ENCODE measurements at places on chromosomes 5 and 9. TPM values are rescaled to one million over a fixed set of nuclear protein-coding genes. Genes with fewer than 3 reads are reported as not detected.
A peak's percentile ranks its signal among the peaks of the same experiment; 100 is the strongest.

The ANKRD55 gene
- polyA plus RNA-seq, result 0.13 TPM

- peak; percentile 71 for DNase-seq
- H3K27me3 ChIP-seq, result no peaks in the 10 kb centered on the region
- H3K4me3 ChIP-seq, result peak overlapping the region; percentile 42
Measured at GRCh38 chr5:134101686-134102439, 12.6 kb upstream of the TCF7 start.

GRCh38 chr9:90167914-90168313 is 474.7 kb downstream of the DIRAS2 start:
- no peak overlapping the region for H3K27ac ChIP-seq
- H3K36me3 ChIP-seq, result no peaks in the 10 kb centered on the region
- H3K4me3 ChIP-seq, result no peak overlapping the region
- DNase-seq, result no peak

- no peaks in the 10 kb centered on the region for H3K4me1 ChIP-seq
- H3K27me3 ChIP-seq, result peaks cover 46% of the 10 kb centered on the region
- H3K27ac ChIP-seq, result no peak overlapping the region
- no peaks in the 10 kb centered on the region for H3K36me3 ChIP-seq
Measured at GRCh38 chr9:38232895-38233294, 159.6 kb upstream of the ALDH1B1 start.

DNA sequence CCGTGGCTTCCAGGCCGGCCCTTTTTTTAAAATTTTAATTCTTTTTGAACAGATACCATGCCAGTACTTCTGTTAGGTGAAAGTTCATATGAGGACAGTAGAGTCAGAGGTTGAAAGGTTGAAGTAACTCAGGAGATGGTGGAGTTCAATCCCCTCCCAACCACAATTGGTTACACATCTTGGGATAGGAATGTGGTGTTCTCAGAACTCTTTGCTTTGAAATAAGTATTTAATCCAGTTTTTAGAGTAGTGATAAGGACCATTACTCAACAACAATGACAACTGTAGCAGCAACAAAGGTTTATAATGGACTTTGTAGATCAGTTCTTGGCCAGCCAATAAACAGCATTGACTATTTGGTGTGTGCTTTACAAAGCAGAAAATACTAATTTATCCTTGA is 116.0 kb downstream of the ARHGAP26 start:
- H3K36me3 ChIP-seq, result no peaks in the 10 kb centered on the region
- H3K4me1 ChIP-seq, result no peaks in the 10 kb centered on the region
- H3K27me3 ChIP-seq, result no peaks in the 10 kb centered on the region
- H3K27ac ChIP-seq, result peak overlapping the region; percentile 12

DNA sequence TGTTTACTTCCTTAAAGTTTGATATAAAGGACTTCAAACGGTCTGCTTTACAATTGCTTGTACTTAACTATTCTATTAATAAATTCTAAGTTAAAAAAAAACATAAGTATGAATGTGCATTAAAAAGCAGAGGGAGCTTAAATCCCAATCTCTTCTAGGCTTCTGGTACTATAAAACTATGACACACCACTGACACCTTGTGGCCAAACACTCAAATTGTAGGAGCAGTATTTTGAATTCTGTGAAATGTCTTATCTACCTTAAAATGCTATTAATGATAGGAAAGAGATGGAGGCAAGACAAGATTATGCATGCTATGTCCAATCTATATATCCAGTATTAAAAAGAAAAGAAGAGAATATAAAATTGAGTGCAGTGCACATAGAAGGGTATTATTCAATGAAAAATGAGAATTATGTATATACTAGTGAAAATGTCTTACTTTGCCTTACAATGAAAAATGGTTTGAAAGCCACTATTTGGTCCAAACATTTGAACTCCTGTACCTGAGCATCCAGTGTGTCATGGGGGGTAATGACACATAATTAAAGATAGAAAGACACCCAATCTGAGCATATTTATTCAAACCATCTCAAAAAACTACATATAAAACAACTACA is 87.6 kb downstream of the ERP44 start:
- no peaks in the 10 kb centered on the region for H3K27me3 ChIP-seq
- no peak overlapping the region for H3K27ac ChIP-seq
- H3K4me1 ChIP-seq, result peaks cover 8% of the 10 kb centered on the region
- DNase-seq, result peak; percentile 37
- H3K4me3 ChIP-seq, result no peak overlapping the region

Data from naive B cell (primary cell).